ENCODE measurements at places on chromosomes 3 and 15.
A peak's percentile ranks its signal among the peaks of the same experiment; 100 is the strongest.

- no peak for DNase-seq
Measured at GRCh38 chr3:73768524-73769308, 144.0 kb upstream of the PDZRN3 start.

GRCh38 chr15:99717161-99718009 is 15.9 kb downstream of the LYSMD4 start:
- no peak for DNase-seq

- no peak for DNase-seq
Measured at GRCh38 chr3:156847752-156848448, 21.7 kb downstream of the LEKR1 start.

- DNase-seq: peak; percentile 55
Measured at GRCh38 chr15:26098801-26099200, 235.7 kb upstream of the ATP10A start.

DNA sequence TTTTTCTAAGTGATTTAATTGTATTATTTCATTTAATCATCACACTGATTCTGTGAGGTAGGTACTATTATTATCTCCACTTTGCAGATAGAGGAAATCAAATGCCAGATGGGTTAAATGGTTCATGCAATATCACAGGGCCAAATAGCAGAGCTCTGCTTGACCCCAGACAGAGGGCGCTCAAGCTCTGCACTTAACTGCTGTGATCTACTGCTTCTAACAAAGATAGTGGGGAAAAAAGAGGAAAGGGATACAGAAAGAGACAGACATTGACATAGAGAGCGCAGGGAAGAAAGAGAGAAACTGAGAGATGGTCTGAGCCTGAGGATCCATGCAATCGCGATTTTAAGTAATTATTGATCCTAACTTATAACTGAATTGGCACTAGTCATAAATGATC is 279.1 kb upstream of the THRB start:
- peak; percentile 54 for DNase-seq

GRCh38 chr15:66830358-66830757 is 128.3 kb downstream of the SMAD6 start:
- no peak for DNase-seq

DNA sequence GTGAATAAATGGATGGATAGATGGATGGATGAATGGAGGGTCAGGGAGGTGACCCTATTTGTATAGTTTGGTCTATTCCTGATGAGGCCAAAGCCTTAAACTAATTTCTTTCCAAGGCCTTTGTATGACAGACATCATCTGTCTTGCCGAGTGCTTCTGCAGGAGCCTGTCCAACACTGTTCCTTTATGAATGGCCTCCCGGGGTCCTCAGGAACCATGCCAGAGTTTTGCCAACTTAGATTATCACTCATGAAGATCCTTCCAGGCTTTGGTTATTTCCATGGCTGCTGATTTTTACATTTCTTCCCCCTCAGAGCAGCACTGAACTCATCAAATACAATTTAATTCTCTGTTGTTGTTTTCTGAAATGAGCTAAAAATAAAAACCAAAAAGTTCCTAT is 133.0 kb upstream of the SOX2 start:
- no peak for DNase-seq

DNA sequence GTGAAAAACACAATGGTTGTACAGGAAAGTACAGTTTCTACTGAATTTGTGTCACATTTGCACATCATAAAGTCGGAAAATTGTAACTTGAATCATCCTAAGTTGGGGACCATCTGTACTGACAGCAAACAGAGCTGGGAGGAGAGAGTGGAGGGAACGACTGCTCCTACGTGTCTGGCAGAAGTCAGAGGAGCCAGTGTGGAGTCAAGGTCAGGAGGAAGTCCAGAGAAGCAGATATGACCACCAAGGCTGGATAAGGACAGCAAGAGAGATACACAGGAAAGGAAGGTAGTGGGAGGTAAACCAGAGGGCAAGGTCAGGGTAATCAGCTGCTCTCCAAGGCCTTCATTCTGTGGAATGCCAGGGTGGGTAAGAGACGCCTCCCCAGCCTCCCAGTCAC is 2.7 kb upstream of the CILP start:
- no peak for DNase-seq

GRCh38 chr3:37855363-37855970 is 6.2 kb upstream of the CTDSPL start:
- DNase-seq: peak; percentile 84
